ENCODE measurements at places on chromosomes 5 and 9.

DNA sequence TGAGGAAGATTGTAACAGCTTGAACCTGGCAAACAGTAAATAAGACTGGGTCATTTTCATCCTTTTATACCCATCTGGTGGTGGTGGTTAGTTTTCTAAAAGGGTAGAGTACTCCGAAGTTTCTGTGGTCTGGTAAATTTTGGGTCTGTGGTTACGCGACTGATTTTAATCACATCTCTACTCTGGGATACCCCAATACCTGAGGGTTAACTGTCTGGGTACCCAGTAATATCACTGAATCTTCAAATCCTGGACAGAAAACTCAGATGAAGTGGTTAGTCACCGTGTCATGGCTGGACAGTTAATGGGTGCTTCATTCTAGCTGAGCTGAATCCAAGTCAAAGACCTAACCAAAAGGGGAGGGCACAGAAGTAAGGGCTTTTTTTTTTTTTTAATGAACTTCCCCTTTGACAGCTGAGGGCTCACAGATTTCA, 474.2 kb downstream of the GADD45G start:
- DNase-seq = no peak

- DNase-seq = no peak
Observed at GRCh38 chr5:62331921-62332320, 25.9 kb downstream of the KIF2A start.

- DNase-seq = peak; percentile 34
Observed at GRCh38 chr5:103224118-103224893, 34.3 kb upstream of the MACIR start.

DNA sequence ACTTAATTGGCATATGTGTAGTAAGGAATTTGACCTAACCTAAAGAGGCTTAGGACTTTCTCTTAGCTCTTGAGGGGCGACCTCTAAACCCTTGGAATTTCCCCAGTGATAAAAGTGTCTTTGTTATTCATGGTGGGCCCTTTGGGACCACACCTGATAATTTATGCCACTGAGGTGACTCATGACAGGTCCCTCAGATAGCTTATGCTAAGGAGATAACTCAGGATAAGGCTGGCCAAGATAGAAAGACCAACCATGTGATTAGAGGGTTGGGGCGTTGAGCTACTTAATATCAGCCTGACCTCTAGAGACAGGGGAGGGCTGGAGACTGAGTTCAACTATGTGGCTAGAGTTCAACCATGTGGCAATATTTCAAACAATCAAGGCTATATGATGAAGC, 218.1 kb downstream of the AP3B1 start:
- no peak for DNase-seq

DNA sequence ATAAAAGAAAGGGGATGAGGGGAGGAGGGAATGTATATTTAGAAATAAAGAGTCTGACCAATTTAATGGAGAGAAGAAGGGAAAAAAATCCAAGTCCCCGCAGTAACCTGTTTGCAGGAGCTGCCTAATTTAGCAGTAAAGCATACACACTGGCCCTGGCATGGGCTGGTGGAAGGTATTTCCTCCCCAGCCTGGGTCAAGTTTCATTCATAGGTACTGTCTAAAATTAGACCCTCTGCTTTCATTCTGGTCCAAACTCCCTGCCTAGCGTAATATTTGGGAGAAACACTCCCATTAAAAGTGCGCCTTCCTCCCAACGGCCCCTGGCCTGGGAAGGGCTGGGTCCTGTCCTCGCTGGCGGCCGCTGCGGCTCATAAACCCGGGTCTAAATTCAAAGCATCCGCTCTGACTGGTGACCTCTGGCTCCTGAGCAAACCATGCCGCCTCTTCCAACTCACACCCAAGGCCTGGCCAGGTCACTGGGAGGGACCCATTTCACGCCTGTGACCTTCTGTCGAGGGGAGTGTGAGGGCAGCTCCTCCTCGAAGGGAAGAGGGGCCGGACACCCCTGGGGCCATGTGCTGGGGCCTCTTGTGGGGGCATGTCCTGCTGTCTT, 123.2 kb downstream of the FGF18 start:
- no peak for DNase-seq

DNA sequence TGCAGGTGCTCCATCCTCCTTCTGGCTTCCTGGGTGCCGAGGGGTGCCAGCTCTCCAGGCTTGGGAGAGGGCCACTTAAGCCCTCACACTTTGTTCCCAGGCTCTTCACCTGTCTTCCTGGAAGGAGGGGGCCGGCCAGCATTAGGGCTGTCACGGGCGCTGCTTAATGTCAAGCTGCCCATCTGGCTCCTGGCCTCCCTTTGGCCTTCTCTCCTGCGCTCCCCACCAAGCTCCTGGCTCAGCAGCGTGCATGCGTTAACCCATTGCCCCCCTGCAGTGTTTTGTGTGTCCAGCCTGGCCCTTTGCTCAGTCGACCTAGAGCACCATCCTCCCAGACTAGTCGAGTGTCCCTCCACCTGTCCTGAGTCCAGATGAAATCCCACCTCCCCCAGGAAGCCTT, 21.3 kb downstream of the NTNG2 start:
- no peak for DNase-seq

- no peak for DNase-seq
Observed at GRCh38 chr9:79798450-79798849, 226.7 kb downstream of the TLE4 start.

- no peak for DNase-seq
Observed at GRCh38 chr9:68454579-68455334, 85.9 kb downstream of the TMEM252 start.

- no peak for DNase-seq
Observed at GRCh38 chr5:133525126-133525525, 87.2 kb downstream of the FSTL4 start.

DNA sequence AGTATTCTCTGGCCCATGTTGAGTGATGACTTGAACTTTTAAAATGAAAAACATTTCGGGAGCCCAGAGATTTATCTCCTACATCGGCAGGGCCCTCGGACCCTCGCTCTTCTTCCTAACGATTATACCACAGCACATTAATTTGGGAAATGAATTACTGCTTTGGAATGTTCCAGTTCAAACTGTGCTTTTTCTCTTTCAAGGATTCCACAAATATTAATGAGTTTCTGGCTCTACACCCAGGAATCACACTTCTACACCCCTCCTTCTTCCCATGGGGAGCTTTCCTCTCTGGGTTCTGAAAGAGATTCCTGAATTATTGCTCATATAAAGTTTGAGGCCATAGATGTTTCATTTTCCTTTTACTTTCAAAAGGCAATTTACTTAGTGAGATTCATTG, 41.2 kb downstream of the NSG2 start:
- DNase-seq = no peak

DNA sequence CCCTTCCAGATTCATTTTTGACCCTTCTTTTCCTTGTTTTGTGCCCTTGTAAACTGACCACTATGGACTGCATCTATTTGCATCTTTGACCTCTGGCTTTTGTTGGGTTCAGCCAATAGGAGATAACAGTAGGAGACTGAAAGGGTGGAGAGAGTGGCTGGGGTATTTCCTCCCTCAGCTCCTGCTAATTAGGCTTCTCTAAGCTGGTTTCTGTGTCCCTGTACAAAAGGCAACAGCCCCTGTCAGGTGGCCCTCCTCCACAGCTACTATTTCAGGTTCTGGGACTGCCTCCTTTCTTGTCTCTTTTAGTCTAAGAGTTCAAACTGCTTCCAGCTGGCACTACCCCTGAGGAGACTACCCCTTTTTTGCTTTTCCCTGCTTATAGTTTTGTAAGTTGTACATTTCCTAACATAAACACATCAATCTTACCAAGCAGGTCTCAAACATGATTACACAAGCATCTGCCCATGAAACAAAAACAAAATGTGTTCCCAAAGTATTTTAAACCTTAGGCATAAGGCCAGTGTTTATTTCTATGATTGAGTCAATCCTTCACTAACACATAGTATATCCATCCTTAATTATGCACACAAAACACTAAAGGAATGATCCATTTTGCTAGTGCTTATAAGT, 262.0 kb upstream of the TRPM3 start:
- DNase-seq = no peak

DNA sequence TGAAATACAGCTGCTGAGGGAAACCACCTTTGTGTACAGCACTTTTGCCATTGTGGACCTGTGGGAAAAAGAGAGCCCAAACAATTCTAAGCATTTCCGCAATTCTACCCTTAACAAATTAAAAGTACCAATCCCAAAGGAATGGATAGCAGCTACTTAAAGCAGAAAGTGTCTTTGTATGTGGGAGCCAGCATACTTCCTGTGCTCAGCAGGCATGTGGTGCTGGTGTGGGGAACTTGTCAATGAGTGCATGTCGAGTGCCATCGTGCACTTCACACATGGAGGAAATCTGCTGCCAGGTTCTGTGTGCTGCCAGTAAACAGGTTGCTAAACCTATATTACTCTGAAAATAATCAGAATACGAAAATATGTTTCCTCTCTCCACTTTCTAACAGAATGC, 399.0 kb downstream of the LRRC70 start:
- no peak for DNase-seq

DNA sequence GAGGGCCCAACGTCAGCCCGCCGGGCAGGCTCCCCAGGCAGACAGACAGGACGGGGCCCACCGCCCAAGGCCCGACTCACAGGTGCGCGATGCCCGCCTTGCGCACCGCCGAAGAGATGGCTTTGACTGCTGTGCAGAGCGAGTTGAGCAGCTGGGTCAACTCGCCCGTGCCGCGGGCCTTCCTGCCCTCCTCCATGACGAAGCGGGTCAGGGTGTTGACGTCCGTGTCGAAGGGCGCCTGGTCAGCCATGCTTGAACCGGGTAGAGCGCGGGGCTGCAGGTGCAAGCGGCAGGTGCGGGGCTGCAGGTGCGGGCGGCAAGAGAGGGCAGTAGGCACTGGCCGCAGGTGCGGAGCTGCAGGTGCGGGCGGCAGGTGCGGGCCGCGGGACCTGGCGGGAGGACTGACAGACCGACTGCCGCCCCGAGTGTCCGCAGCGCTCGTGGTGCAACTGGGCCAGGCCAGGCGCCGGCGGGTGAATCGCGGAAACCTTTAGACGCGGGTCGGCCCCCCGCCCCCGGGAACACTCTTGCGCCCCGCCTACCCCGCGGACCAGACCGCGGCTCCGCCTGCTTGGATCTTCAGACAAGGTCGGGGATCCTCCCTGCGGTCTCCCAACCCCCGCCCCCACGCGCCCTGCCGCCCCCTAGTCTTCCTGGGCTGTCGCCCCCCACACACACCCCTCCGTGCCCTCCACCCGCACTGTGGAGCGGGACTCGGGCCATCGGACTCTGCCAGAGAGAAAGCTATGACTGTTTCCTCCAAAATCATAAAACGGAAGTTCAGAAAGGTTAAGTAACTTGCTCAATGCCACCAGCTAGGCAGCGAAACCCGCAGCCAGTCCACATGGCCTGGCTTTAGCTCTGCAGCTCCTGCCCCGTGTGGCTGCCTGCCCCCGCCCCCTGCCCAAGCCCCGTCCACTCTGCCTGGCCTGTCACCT, at the start of gene FBP1:
Gene FBP1 (minus strand): TSS at position 458 of the 938 bp plus-strand sequence. CDS start 208 bp downstream, at position 250.
- DNase-seq = no peak

GRCh38 chr9:136943291-136944211, 987 bp downstream of the FBXW5 start:
- no peak for DNase-seq

- no peak for DNase-seq
Observed at GRCh38 chr9:111414406-111414805, 69.8 kb downstream of the ECPAS start.

DNA sequence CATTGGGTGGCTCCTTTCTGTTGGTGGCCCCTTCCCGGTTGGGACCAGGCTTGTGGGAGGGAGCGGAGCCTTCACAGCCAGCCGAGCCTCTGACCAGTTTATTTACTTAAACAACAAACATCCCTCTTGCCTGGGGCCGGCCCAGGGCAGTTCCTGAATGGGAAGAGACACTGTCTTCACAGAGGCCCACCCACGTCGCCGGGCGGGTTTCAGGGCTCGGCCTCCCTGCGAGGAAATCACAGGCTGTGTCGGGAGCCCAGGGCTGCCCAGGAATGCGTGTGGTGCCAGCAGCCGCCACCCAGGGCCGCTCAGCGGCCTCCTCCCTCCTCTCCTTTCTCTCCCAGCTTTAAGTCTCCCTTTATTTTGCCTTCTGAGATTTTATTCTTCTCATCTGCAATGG, 132.5 kb downstream of the HSD17B3 start:
- no peak for DNase-seq

DNA sequence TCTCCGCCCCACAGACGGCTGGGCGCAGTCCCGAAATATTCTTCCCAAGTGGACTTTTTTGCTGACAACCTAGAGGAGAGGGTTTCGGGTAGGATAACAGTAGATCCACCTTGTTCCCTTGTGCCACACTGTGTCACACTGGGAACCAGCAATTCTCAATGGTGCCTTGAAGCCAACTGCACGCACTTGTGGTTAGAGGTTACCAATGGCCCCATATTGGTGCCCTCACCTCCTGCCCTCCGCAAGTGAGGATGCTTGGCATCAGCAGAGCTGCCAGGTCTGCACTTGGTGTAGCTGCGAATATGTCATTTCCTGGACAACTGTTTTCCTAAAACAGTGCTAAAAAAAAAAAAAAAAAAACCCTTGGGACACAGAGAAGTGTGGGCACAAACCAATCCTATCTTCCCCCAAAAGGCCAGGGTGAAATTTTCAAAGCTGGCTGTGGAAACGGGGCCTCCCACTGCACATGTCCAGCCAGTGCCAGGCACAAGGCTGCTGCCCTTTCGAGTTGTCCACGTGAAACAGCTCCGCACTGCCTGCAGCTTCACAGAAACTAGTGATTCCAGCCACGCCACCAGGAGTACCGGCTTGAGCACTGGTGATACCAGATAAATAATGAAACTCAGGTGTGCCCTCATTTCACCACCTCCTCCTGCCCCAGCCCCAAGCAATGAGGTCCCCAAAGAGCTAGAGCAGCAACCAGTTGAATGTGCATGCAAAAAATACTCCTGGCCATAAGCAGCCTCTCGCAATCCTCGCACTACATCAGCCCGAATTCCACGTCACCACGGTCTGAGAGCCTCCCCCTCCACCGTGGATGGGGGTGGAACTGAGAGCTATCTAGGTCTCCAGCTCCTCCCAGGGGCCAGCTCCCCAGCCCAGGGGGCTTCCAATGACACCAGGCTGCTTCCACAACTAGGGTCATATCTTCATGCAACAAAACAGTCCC, 51.2 kb downstream of the USP20 start:
- no peak for DNase-seq

GRCh38 chr9:74303945-74304344, 193.2 kb upstream of the RORB start:
- no peak for DNase-seq

- no peak for DNase-seq
Observed at GRCh38 chr9:121858788-121859187, 207.4 kb downstream of the DAB2IP start.

DNA sequence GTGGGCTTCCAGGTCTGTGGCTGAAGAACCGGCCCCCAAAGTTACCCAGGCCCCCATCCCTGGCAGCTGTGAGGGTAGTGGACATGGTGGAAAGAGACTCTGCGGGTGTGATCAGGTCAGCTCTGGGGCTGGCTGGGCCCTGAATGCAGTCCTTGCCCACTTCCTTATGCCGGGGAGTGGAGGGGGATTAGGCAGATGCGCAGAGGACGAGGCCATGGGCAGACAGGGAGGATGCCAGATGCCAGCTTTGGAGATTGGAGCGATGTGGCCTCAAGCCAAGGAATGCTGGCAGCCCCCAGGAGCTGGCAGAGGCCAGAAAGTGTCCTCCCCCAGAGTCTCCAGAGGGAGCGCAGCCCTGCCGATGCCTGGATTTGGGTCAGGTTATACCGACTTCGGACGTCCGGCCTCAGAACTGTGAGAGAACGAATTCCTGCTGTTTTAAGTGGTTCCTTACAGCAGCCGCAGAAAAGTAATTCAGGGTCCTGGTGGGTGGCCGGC, 69.8 kb downstream of the ADAMTS2 start:
- no peak for DNase-seq

- DNase-seq = no peak
Observed at GRCh38 chr5:169758886-169759285, 121.8 kb downstream of the DOCK2 start.

- no peak for DNase-seq
Observed at GRCh38 chr9:127049044-127049443, 73.4 kb downstream of the ANGPTL2 start.

GRCh38 chr5:2629045-2629444, 122.4 kb downstream of the IRX2 start:
- no peak for DNase-seq

All from NCI-H1048 (cell line).